ENCODE measurements at places on chromosomes 4 and X.

- no peak for DNase-seq
Observed at GRCh38 chrX:39677585-39677977, 420.2 kb downstream of the BCOR start.

DNA sequence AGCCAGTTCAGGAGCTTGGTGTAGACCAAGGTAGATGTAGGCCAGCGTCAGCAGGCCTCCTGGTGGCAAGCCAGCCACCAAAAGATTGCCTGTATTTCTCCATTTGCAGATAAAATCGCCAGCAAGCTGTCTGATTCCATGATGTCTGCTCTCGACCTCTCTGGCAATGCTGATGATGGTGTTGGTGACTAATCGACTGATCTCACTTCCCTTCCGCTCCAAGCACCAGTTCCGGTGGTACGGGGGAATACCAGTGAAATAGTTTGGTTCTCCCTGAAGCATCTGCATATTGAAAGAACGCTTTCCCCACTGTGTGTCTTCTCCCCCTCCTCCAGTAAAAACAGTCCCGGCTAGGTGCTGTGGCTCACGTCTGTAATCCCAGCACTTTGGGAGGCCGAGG, 30.4 kb downstream of the GNL3L start:
- no peak for DNase-seq

GRCh38 chrX:116267511-116268040, 97.0 kb downstream of the AGTR2 start:
- no peak for DNase-seq

DNA sequence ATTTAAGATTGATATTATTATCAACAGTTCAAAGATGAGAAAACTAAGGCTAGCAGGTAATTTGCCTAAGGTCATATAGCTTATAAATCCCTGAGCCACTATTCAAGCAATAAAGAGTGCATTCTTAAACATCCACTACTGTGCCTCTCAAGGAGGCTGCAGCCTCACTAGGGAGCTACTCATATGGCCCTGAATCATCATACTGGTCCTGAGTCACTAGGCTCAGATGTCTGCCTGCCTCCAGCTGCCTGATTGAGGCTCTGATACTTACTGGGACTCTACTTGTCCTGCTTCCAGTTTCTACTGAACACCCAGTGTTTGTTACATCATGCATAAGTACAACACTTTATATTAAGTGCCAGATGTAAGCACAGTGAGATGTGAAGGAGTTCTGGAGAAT, 110.7 kb downstream of the AASDH start:
- no peak for DNase-seq

DNA sequence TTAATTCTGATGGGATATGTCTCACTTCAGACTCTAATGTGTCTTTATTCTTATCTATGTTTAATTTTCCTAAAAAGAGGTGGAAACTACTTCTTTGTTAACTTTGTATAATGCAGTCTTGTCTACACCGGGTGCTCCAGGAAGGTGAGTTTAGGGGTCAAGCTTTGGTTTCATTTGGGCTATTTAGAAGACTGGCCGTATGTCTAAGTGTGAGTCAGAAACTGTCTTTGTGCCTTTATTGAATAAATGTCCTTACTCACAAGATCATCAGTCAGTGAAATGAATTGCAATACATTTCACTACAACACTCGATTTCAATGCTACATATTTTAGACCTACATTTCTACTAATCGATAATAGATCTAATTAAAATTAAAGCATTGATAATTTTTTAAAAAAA, 56.2 kb downstream of the PROM1 start:
- no peak for DNase-seq
